ENCODE measurements at places on chromosomes 3 and 15.

GRCh38 chr15:39254181-39254580 lies 326.7 kb upstream of the THBS1 start:
- no peak for DNase-seq

- peak; percentile 61 for DNase-seq
Measured at GRCh38 chr3:46705022-46705530, 3.9 kb downstream of the TMIE start.

GRCh38 chr3:190132371-190132770 lies 11.7 kb upstream of the P3H2 start:
- no peak for DNase-seq

DNA sequence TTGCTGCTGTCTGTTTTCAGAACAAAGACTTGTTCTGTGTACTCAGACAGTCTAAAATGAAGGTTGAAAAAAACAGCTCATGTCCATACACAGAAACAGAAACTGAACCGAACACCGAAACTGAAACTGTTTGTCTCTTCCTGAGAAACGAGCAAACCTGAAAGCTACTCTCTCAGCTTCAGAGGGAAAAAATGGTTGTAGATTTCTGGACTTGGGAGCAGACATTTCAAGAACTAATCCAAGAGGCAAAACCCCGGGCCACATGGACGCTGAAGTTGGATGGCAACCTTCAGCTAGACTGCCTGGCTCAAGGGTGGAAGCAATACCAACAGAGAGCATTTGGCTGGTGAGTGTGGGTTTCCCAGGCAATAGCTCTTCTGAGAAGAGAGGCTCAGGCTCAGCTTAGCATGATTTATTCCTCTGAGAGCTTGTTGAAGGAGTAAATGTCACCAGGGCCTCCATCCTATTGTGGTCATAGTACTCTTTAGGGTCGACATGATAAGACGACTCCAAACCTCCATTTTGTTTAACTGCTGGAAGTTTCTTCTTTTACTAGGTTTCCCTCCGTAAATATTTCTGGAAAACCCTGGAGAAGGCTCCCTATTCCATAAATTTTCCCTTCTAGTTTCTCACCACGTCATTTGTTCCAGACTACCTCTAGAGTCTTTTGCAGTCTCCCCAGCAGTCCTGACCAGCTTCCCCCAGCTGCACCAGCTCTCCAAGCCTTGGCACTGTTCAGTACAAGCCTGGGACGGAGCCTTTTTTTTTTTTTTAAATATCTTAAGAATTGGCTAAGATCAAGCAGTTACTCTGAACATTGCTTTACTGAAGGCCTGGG lies at the start of gene RTP4:
Gene RTP4 (plus strand): TSS at position 135 of the 838 bp plus-strand sequence. CDS start 57 bp downstream, at position 192.
- DNase-seq: peak; percentile 28

GRCh38 chr3:107907996-107908395 lies 182.8 kb downstream of the CD47 start:
- DNase-seq: no peak

- DNase-seq: no peak
Measured at GRCh38 chr3:110974902-110975301, 96.7 kb upstream of the NECTIN3 start.

GRCh38 chr3:156478891-156479290 lies 76.0 kb downstream of the SSR3 start:
- DNase-seq: no peak

- DNase-seq: no peak
Measured at GRCh38 chr15:55846116-55846707, 103.3 kb upstream of the PRTG start.

GRCh38 chr15:66477011-66477410 lies 20.6 kb downstream of the SNAPC5 start:
- no peak for DNase-seq

- DNase-seq: no peak
Measured at GRCh38 chr3:183987000-183987600, 30.6 kb downstream of the ABCC5 start.

GRCh38 chr3:119571688-119572087 lies 7.6 kb upstream of the ADPRH start:
- DNase-seq: no peak

GRCh38 chr3:116552246-116552645 lies 107.0 kb upstream of the LSAMP start:
- no peak for DNase-seq

GRCh38 chr3:4508048-4508981 lies 15.2 kb downstream of the ITPR1 start:
- DNase-seq: no peak

GRCh38 chr3:120171134-120171873 lies 77.1 kb upstream of the GSK3B start:
- DNase-seq: no peak

GRCh38 chr3:47865192-47865591 lies 62.3 kb downstream of the DHX30 start:
- DNase-seq: no peak

- DNase-seq: no peak
Measured at GRCh38 chr3:44906997-44907396, 32.6 kb downstream of the TGM4 start.

DNA sequence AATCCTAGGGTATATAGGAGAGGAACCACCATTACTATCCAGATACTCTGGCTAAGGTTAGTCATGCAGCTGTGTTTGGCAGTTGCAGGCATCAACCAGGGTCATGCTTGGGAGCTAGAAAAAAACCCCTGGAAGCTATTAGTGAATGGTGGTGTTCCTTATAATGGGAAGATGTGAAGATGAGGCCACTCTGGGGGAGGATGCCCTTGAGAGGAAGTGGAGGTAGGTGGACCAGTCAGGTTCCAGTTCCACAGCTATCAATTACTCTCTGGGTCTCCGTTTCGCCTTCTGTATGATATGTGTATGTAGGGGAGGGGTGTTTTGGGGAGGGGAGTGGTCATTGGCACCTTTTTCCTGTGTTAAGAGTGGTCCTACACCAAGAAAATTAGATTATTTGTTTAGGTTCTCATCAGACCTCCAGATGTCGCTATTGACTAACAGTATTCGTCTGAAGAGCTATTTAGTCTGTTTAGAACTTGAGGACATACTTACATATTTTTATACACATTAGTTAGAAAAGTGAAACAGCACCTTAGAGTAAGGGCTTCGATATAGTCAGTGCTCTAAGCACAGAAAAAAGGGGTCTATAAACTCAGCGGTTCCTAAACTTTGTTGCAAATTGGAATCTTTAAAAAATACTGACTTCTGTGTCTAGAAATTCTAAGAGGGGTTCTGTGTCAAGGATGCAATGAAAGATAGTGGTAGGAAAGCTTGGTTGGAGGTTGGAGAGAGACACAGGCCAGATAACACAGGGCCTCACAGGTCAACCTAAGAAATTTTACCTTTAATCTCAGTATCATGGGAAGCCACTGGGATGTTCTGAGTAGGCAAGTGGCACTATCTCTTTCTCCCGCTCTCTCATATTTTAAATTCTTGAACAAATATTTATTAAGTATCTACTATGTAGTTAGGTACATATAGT lies 9.1 kb upstream of the HPS3 start:
- no peak for DNase-seq

- DNase-seq: no peak
Measured at GRCh38 chr3:84184937-84185336, 773.9 kb upstream of the CADM2 start.

- no peak for DNase-seq
Measured at GRCh38 chr3:50150863-50151686, 4.0 kb upstream of the SEMA3F start.

DNA sequence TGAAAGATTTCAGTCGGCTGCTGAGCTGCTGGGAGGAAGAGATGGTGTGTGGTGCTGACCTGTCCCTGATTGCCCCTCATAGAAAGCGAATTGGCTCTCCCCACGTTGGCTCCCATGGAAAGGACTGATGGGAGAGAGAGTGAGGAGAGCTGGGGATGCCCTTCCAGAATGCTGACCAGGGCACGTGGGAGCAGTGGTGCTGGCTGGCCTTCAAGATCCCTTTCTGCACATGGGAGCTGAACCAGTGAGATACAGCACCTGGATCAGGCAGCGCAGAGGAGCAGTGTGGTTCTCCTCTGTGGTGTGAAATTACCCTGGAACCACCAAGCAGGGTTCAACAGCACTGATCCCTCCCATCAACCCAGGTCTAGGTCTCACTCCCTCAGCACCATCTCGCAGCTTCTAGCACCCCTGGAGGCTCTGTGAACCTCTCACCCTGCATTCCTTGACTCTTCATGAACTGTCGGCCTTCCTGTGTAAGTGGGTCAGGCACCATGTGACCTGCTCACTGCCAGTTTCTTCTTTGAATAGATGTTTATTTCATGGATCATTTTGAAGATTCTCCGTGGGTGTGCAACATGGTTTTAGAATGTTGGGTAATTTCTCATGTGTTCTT lies 55.7 kb downstream of the CACNA1D start:
- DNase-seq: no peak

DNA sequence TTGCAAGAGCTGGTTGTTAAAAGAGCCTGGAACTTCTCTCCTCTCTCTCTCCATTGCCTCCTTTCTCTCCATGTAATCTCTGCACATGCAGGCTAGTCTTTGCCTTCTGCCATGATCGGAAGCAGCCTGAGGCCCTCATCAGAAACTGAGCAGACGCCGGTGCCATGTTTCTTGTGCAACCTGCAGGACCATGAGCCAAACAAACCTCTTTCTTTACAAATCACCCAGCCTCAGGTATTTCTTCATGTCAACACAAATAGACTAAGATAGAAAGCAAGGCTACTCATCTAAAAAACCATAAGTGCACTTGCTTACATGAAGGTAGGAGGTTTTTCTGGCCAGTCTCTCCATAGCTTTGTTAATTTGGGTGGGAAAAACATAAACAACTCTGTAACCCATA lies 8.7 kb downstream of the PDZRN3 start:
- no peak for DNase-seq

DNA sequence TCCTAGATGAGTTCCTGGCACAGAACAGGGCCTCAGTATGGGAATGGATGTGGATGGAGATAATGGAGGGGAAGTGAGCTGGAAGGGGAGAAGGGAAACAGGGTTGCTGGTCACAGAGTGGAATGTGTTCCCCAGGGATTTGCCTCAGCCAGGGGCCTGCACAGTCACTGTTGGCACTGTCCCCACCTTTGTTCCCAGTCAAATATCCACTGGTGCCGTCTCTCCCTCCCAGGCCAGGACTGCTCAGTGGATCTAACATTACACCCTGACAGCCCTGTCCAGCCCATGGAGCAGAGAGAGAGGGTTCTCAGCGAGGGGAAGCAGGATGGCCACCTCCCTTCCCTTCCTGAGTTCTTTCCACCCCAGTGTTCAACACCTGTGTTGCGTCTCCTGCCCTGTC lies 1.5 kb upstream of the PPP1R2 start:
- DNase-seq: no peak

DNA sequence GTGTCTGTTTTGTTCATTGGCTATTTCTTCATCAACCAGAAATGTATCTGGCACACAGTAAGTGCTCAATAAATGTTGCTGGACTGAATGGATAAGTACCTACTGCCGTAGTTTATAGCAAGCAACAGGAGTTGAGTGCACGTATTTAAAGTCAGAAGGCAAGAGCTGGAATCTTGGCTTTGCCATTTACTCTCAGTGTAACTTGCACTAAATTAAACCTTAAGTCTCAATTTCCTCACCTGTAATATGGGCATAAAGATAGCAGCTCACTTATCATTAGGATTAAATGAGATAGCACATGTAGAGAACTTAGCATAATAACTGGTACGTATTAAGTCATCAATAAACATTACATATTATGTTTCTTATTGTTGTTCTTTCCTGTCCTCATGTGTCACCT lies 13.0 kb upstream of the FAM174B start:
- DNase-seq: no peak

DNA sequence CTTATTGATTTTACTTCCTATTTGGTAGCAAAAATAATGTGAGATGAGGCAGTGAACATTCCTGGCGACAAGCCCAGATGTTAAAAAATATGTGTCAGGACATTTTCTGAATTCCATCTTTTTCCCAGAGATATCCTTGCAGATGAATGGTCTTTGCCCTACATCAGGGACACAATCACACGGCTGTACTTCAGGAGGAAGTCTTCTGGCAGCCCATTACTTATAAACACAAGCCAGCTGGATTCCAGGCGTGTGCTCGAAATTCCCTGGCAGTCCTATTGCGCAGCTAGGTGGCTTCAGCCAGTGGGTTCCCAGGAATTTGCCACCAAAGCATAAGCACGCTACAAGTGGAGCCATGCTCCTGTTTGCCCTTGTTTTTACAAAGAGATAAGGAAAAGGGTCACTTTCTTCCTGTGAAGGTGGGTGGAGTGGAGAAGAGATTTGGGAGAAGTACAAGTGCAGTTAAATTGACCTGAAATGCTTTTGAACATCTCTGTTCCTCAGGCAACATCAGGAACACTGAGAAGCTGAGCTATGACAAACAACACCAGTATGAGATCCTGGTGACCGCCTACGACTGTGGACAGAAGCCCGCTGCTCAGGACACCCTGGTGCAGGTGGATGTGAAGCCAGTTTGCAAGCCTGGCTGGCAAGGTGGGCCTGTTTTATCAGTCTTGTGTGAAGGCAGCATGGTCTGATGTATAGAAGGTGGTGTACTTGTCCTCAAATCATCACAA lies 257.1 kb upstream of the TRIM42 start:
- DNase-seq: no peak

- no peak for DNase-seq
Measured at GRCh38 chr3:52021489-52022268, 26.0 kb upstream of the RPL29 start.

- DNase-seq: no peak
Measured at GRCh38 chr15:79168922-79169456, 78.4 kb upstream of the RASGRF1 start.

GRCh38 chr3:127518456-127519081 lies 72.0 kb downstream of the TPRA1 start:
- no peak for DNase-seq

- no peak for DNase-seq
Measured at GRCh38 chr3:115930168-115930567, 306.9 kb downstream of the GAP43 start.

DNA sequence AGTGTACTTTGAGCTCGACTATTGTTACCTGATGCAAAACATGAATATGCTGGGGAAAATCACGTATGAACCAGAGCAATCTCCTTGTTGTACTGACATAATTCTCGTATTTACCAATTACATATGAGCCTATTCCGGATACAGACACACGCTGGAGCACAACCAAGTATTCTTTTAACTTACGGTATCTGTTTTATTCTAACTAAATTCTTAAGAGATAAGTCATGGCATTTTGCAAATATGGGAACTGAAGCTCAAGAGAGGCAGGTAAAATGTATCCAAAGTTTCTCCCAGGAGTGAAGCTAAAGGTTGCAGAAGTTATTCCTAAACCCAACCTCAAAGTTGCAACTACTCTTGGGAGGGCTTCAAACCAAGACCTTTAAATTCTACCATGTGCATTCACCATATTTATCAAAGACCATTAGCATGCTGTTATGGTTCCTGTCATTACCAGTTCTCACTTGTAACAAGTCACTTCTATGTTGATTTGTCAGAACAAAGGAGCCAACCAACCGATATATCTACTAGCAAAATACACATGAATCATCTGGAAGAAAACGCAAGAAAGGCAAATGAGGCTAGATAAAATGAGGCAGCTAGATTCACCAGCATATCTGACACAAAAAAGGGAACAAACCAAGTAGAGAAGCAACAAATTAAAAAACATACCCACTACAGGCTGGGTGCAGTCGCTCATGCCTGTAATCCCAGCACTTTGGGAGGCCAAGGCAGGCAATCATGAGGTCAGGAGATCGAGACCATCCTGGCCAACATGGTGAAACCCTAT lies 17.8 kb downstream of the TBL1XR1 start:
- DNase-seq: no peak
